ENCODE measurements at places on chromosomes 3 and 15.

- DNase-seq: no peak
These were observed 38.0 kb downstream of the TXNRD3 start for GRCh38 chr3:126616931-126617330.

DNA sequence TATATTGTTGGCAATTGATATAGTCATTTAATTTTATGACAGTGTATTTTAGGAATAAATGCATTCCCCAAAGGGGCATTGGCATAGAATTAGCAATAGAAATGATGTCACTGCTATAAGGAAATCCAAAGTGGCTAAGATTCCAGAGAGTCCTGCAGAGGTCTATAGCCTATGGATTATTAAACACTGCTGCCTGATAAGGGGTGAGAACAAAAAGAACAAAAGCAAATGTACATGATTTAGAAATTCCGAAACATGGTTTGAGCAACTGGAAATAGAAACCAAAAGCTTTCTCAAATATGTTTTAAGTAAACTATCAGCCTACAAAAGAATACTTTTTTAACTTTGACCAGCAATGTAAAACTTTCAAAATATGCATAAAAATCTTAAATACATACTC lies 280.1 kb upstream of the RASGRP1 start:
- DNase-seq: no peak

- no peak for DNase-seq
These were observed 4.3 kb downstream of the PTH1R start for GRCh38 chr3:46881596-46882376.

DNA sequence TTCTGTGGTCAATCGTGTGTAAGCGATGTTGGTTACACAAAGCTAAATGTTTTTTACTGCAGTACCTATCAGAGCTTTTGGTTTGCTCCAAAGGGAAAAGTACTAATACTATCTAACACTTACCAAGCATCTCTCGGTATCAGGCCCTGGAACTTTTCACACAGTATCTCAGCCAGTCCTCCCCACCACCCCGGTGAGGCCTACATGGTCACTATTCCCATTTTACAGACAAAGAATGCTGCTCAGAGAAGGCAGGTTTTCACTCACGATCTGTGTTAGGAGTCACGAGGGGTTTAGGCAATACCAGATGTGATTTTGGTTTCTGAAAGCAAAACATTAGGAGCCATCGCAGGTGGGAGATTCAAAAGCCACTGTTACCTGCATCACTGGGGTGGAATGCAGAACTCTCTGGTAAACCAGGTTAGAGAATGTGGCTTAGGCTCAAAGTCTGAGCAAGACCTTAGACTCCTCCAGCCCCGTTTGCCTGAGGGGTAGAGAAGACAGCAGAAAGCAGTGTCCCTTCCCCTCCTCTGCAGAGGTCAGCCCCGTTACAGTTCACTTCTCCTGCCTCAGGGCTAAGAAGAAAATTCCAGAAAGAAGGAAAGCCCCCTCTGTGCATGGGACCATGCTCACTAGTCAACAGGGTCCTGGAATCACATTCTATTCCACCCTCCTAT lies 57.2 kb downstream of the XXYLT1 start:
- no peak for DNase-seq

- DNase-seq: no peak
These were observed 4.8 kb upstream of the CSPG5 start for GRCh38 chr3:47583320-47584075.

DNA sequence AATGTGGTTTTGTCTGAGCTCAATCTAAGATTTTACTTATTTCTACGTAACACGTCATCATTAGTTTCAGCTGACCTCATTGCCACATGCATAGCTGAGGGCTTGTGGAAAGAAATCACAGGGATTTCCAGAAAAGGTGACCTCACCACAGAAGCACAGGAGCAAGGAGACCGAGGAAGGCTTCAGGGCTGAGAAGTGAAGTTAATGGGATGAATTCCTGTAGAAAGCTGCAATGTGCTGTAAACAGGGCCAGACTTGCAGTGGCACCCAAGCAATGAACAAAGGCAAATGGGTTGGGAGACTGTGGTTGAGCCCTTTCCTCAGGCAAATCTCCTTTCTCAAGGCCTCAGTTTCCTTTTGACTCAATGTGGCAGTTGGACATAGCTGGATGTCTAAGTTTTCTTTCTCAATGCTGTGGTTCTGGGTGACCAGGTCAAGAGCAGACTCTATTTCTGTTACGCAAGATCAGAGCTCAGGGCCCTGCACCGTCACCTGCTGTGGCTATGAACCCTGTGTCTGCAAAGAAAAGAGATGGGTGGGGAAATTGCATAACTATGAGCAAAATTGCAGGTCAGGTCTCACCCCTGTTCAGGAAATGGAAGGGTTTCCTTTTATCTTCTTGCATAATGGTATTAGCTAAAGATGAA lies 252.2 kb upstream of the TBL1XR1 start:
- DNase-seq: peak; percentile 94

DNA sequence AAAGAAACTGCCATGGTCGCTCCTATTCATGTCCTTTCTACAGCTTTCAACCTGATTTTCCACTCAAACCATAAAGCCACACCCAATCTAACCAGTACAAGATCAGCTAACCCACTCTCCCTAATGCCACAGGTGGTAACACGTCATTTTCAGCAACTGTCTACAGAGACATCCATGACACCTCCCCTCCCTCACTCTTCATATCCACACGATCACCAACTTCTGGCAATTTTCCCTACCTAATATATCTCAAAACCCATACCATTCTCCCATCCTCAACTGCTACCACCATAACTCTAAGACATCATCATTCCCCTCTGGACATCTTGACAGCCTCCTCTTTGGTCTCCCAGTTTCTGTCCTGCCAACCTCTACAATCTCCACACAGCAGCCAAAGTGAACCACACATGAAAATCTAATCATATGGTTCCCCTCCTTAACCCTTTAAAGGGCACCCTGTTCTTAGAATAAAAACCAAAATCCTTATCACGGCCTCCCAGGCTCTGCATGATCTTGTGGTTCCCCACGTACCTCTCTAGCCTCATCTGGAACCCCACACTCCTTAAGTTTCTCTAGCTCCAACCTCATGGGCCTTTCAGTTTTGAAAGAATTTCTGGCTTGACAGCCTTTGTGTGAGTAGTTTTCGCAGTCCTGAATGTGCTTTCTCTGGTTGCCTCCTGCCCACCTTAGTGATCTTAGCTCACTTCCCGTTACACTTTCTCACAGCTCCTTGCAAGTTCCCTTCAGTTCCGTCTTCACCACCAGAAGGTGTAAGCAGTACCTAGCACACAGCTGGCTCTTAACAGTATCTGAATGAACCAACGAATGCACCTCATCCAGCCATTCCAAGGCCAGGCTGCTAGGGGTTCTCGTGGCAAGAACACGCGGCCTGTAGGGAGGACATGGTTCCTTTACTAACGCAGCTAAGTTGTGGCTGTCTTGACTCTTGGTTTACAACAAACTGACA lies 33.4 kb downstream of the SPINK8 start:
- DNase-seq: peak; percentile 66

DNA sequence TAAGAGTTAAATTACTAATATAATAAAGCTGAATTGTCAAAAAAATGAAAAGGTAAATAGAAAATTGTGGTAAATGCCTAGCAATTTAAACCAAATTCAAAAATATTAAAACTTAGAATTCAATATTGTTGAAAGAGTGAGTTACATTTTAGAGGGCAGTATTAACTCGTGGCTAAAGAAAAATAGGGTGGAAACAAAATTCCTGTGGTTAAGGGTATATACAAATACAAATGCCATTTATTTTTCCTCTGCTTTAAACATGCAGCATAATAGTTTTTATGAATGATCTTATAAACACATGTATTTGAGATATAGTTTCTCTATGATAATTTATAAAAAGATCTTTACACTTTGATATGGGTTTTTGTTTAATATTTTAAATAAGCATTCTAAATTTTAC lies 79.0 kb downstream of the NEDD4 start:
- no peak for DNase-seq

GRCh38 chr15:64187396-64188191 lies 24.8 kb upstream of the PPIB start:
- no peak for DNase-seq

DNA sequence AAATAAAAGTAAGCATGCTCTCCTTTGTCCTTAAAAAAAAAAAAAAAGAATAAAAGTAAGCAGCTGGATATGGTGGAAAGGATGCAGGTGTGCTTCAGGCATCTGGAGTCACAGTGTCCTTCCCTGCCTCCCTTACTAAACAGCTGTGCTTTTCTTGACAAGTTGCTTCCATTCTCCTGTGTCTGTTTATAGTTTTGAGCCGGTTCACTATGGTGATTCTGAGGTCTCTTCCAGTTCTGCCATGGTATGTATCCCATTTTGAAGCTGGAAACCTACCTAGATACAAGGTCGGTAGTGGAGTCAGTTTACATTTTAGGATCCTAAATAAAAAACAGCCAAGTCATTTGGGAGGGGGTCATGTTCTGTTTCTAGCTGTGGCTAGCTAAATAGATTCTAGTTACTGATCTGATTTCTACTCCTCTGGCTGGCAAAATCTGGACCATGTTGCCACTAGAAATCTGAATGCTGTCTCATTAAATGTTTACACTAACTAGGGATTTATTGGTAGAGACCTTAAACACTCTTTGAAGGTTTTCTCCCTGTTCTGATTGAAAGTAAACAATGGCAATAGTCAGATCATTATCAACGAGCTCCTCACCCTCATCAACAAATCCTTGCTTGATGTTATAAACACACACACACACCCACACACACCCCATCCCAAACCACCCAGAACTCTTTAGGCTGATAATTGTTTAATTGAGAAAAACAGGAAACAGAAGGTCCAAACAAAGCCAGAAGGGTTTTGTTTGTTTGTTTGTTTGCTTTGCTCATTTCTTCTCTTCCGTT lies 7.9 kb downstream of the TNFSF10 start:
- no peak for DNase-seq

GRCh38 chr3:107670986-107671385 lies 148.2 kb downstream of the BBX start:
- DNase-seq: no peak

- DNase-seq: no peak
These were observed 21.9 kb upstream of the NR1I2 start for GRCh38 chr3:119759962-119760361.

DNA sequence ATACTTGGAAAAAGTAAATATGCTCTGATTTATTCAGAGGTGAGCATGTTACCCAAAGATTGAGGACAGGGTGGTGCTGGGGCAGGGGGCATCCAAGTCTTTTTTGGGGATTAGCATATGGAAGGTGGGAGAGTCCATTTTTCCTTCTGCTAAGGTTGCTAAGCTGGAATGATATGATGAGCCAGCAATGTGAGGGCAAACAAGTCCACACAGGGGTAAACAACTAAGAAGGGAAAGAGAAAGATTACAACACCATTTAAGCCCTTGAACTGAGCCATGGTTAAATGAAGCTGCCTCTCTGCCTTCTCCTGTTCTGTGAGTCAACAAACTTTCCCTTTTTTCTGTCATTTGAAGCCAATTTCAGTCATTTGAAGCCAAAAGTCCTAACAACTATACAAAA lies 89.0 kb downstream of the RPL22L1 start:
- no peak for DNase-seq

DNA sequence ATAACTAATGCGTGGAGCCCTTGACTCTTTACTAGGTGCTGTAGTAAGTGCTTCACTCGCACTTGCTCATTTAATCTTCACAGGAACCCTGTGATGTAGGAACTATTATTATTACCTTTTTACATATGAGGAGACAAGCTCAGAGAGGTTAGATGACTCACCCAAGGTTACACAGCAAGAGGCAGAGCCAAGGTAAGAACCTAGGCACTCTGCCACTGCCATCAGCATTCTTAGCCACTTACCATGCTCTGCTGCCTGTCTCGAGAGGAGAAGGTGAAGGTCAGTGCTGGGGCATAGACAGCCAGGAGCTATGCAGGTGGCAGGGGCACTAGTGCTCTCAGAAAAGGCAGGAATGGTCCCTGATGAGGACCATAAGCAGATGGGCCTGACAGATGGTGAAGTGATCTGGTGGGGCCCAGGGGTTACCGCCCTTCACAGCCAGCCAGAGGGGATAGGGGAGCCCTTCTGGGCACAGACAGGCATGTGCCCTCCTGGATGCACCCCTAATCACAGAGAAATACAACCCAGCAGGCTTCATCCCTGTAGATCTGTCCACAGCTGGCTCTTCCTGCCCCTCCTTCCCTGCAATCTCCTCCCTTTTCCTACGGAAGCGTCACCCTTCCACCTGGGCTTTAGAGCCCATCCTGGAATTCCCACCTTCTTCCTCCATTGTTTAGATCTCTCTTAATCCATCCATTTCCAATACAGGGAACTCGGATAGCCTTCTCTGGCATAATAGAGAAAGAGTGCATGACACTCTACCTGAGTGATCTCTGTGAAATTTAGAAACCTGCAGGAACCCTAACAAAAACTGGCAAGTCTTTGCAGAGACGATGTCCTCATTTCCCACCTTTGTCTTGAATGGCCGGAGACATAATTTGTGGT lies 26.9 kb downstream of the ABTB1 start:
- DNase-seq: no peak

DNA sequence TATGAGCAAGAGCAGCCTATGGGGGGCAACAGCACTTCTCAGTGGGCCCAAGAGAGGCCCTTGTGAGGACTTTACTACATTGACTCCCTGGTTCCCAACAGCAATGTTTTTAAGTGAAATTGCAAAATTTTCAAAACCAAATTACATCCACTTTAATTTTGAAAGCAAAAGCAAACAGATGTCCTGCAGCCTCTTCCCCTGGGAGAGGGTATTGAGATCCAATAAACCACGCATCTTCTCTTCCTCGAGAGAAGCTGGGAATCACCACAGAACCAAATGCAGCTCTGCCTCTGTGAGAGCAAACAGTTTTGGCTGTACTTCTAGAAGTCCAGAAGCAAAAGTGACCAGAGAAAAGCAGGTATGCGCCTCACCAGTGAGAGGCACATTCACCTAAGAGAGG lies 25.2 kb downstream of the NMNAT3 start:
- DNase-seq: no peak

GRCh38 chr3:70312336-70312735 lies at the start of gene MDFIC2:
MDFIC2 (minus strand) TSS chr3:70312638; CDS start chr3:70311973, 665 bp downstream.
- no peak for DNase-seq

- no peak for DNase-seq
These were observed 37.4 kb upstream of the PRICKLE2 start for GRCh38 chr3:64262574-64263114.

GRCh38 chr15:61997786-61998185 lies 62.5 kb downstream of the VPS13C start:
- no peak for DNase-seq

Data from HL-60 (cell line).